Right kidney (tissue), 9 donors: ENCODE measurements at places on chromosomes 1 and 21.

DNA sequence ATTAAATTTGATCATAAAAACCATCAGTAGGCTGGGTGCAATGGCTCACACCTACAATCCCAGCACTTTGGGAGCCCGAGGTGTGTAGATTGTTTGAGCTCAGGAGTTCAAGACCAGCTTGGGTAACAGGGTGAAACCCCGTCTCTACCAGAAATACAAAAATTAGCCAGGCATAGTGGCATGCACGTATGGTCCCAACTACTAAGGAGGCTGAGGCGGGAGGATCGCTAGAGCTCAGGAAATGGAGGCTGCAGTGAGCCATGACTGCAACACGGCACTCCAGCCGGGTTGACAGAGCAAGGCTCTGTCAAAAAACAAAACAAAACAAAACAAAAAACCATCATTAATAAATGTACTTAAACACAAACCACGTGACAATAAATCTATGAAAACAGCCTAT, 61.0 kb downstream of the ARID4B start:
- no peak for DNase-seq

DNA sequence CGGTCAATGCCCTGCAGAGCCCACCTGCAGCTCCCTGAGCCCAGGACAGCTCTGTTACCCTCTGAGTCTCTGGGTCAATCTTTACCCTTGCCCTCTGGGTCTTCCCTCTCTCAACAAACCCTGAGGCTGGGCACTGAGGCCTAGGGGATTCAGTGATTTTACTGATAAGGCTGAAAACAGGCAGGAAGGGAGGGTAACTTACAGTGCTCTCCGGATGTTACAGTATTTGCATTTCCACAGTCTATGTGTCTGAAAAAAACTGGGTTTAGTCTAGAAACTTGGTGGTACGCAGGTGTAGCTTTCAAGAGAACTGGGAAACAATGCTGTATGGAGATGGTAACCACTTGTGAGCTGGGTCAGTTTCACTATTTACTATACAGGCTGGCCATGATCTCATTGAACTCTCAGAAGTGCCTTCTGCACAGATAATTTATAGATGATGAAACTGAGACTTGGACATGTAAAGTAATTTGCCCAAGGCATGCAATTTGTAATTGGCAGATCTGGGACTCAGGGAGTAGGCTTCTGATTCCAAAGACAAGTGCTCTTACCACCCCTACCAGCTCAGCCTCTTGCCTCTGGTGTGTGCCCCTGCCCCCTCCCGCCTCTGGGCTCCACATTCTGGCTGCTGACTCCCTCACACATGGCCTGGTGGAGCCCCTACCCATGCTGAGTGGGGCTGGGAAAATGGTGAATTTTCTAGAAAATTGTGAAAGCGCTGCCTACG, 48.8 kb downstream of the TENT5C start:
- DNase-seq = no peak

DNA sequence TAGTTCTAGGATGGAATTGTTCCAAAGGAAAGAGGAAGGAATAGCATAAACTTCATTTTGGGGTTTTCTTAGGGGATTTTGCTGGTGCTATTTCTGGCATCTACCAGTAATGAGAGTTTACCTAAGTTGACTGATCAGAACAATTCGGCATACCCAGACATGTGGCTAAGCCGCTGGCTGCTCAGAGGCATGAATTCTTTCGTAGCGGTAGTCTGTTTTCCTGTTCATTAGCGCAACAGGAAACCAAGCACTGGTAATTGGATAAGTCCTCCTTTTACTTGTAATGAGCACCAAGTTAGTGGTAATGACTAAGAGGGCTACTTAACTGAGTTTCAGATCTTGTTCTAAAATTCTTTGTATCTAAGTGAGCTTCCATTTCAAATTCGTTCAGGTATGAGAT, 38.6 kb downstream of the C21orf91 start:
- DNase-seq = no peak

- no peak for DNase-seq
These were observed 21.6 kb upstream of the GUCA2A start for GRCh38 chr1:42186152-42186551.

GRCh38 chr1:36693161-36693525, 210.4 kb upstream of the CSF3R start:
- DNase-seq = no peak
